ENCODE measurements at places on chromosomes 4 and X. TPM values are rescaled to one million over a fixed set of nuclear protein-coding genes. Genes with fewer than 3 reads are reported as not detected.
A peak's percentile ranks its signal among the peaks of the same experiment; 100 is the strongest.

DNA sequence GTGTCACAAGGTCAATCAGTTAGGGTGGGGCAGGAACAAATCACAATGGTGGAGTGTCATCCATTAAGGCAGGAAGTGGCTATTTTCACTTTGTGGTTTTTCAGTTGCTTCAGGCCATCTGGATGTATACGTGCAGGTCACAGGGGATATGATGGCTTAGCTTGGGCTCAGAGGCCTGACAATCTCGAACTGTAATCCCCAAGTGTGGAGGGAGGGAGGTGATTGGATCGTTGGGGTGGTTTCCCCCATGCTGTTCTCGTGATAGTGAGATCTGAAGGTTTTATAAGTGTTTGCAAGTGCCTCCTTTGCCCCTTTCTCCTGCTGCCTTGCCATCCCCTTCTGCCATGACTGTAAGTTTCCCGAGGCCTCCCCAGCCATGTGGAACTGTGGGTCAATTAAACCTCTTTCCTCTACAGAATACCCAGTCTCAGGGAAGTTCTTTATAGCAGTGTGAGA lies 36.7 kb upstream of the STS start:
- DNase-seq = no peak

- DNase-seq = no peak
Observed at GRCh38 chrX:554271-554670, 76.3 kb upstream of the SHOX start.

DNA sequence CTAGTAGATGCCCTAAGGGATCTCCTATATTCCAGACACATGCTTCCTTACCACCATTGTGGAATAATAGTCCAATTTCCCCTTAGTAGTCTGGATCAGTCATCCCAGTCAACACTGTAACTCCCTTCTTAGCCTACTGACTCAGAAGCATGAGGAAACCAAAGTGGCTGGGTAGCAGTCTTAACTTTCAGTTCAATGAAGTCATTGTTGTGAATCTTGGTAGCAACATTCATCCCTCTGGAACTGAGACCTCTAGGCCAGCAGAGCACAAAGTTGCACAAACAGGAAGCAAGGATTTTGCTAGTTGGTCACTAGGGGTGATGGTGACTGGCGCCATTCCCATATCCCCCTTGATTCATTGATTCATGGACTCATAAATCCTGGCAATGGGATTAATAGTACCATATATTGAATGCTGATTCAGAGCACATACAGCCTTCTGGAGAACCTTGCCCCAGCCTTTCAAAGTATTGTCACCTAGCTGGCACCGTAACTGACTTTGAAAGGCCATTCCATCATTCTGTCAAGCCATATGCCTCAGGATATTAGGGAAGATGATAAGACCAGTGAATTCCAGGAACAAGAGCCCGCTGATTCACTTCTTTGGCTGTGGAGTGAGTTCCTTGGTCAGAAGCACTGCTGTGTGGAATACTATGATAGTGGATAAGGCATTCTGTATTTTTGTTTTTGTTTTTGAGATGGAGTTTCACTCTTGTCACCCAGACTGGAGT lies 19.7 kb upstream of the GPAT3 start:
- DNase-seq = peak; percentile 80

DNA sequence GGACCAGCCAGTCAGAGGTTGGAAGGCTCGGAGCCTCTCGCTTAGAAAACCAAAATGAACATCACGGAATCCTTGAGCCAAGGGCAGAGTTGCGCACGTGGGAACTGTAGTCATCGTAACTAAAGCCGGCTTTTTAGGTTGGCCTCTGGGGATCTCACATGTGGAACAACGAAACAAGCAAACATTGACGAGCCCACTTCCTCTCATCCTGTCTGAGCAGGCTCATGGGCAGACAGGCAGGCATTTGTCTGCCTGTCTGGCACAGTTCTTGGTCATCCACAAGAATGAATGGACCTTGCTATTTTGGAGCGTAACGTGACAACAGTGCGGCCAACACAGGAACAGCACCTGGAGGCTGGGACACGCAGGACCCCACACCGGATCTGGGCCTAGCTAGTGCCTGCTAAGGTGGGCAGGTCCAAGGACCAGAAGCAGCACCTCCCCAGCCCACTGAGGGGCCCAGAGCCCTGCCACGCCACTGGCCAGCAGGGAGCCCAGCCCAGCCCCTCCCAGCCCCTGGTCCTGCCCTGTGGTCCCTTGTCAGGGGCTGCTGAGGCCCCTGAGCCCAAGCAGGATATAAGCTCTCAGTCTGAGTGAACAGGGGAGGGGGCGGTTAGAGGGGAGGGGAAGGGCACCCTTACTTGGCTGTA lies 9.2 kb upstream of the TREX2 start:
- no peak for DNase-seq

DNA sequence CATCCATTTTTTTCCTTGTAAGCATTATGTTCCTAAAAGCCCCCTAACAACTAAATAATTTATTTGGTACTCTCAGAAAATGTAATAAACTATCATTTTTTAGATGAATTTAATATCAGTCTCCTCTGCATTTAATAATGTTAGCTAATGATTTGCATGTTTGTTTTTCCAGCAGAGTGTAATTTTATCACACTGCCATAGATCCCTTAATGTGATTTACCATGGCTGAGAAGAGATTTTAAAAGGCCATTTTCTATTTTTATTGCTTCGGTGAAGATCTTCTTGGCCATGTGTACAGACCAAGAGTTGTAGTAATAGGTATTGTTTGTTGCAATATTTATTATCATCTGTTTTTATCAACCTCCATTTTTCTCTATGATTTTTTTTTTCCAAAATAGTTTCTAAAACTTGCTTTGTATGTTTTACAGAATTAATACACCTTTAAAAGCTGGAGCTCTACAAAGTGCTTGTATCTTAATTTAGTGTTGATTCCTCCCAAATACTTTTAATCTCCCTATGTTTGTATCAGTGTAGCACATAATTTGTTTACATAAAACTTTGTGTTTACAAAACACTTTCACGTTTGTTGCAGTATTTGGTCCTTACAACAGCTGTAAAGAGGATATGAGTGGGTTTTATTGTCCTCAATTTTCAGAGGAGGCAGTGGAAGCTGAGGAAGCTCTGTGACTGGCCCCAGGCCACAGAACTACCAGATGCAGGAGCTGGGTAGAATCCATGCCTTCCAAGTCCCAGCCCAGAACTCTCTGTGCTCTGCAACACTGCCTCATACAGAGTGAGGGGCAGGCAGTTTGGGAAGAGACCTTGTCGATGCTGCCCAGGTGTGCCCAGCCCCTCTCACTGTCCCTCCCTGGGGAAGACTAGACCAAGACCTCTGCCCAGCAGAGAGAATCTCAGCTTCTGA lies 58.1 kb downstream of the FAM114A1 start:
- DNase-seq = no peak

DNA sequence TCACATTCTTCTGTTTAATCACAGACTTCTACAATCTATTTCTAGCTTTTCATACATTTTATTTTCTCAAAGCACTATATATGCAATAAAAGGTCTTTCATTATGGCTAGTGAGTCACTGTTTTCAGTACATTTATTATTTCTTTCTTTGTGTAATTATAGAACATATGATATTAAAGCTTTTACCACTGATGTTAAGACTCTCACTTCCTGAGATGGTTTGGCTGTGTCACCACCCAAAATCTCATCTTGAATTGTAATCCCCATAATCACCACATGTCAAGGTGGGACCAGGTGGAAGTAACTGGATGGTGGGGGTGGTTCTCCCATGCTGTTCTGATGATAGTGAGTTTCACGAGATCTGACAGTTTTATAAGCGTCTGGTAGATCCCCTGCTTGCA lies 41.9 kb downstream of the UBA6 start:
- no peak for DNase-seq

DNA sequence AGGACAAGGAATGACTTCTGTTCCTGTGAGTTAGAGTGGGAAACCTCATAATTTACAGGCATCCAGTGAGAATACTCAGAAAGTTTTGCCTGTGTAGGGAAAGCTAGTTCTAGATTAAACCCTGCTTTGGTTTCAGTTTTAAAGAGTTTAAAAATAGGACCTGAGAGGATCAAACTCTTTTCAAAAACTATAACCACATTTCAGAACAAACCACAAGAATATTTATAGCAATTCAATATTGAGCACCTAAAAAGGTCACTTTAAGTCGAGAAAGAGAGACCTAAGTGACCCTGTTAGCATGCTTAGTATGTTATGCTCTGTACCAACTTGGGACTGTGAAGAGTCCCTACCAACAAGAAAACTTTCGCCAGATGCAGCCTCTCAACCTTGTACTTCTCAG lies 17.4 kb upstream of the PWWP3B start:
- no peak for DNase-seq

- no peak for DNase-seq
Observed at GRCh38 chr4:85774000-85774399, 299.1 kb downstream of the ARHGAP24 start.

DNA sequence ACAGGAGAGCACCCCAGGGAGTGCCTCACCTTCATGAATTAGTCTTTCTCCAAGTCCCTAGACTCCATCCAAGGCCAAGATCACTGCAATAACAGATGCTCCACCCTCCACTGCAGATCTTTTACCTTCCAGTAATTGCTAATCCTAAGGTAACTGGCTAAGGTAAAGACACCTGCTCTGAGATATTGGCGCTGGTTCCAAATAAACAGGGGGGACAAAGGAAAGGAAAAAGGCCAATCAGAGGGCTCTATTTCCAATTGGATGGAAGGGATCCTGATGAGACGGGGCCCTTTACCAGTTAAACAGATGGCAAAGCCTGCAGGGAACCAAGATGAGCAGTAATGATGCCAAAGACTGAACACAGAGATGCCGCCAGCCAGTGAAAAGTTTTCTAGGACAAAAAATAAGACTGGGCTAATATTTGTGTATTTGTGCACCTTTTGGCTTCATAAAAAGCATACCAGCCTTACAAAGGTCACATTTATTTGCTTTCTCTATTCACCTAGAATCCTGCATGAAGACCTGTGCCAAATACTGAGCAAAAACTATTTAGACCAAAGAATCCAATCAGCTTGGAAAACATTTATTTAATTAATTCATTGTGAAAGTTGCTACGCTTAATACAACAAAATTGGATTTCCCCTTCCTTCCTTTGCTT lies 148.5 kb downstream of the PPP3CA start:
- no peak for DNase-seq

GRCh38 chr4:3756343-3757059 lies 9.7 kb upstream of the ADRA2C start:
- DNase-seq = no peak

DNA sequence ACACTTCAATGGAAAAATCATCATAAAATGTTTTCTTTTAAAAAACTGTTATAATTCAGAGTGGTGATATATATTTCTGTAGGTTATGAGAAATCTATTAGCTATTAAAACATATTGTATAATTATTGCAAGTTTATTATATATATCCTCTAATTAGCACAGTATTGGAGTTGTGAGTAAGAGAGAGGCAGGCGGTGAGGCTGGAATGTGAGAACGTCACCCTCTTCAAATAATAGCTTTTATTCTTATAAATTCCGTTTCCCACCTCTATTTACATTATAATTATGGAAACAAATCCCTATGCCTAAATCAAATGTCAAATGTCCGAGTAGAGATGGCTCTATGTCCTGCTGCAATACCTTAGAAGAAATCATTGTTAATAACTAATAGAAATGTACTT lies 292.9 kb downstream of the ADGRL3 start:
- no peak for DNase-seq

- peak; percentile 28 for DNase-seq
Observed at GRCh38 chrX:85004255-85004654, 578 bp downstream of the APOOL start.

- no peak for DNase-seq
Observed at GRCh38 chrX:153398275-153398960, 2.7 kb downstream of the PNMA6E start.

DNA sequence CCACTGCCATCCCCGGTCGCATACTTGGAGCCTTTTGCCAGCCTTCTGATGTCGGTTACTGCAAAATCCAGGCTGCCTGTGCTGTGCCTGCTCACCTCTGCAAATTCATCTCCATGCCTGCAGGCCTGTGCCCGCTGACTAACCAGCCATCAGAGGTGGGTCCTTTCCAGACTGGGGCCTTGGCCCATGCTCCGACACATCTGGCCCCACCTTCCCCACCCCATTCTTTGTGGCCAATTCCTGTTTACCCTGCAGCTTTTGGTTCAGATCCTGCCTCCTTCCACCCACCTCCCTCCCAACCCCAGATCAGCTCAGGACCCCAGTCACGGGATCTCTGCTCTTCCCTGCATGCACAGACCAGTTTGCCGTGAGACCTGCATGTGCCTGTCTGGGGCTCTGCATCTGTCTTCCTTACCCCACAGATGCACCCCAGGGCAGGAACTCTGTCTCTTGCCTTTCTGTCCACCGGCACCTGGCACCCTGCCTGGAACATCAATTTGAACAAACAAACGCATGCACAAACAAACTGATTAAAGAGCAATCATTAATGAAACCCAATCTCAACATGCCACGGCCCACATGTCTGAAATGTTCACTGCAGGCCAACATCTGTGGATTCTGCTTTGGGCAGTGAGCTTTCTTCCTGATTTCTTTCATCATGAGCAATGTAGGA lies 112.8 kb upstream of the PSAPL1 start:
- DNase-seq = peak; percentile 13

GRCh38 chr4:140188975-140189374 lies 35.0 kb upstream of the MAML3 start:
- peak; percentile 64 for DNase-seq

DNA sequence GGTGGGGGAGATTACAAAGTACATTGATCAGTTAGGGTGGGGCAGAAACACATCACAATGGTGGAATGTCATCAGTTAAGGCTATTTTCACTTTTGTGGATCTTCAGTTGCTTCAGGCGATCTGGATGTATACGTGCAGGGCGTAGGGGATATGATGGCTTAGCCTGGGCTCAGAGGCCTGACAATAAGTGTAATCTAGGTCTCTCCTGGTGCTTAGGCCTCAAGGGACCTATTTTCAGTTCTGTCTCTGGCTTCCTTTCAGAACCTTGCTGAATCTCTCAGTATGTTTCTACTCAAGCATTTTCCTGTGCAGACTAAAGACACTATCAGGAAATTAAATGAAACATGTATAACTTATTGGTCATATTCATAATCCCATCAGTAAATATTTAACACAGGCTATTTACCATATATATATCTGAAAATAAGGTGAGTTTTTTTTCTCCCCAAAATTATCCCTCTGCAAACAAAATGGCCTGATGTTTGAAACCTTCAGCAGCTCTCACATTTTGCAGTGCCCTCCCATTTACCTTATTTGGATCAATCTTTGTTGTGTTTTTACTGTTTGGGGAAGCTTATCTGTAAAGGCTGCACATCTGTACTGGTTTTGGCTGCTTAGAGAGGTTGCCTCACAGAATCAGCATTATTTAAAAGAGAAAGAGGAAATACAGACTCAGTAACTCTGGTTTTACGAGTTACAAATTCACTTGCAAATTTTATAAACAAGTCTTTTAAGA lies 2.3 kb upstream of the ZCCHC4 start:
- no peak for DNase-seq

GRCh38 chr4:40837094-40837870 lies 87.5 kb downstream of the NSUN7 start:
- no peak for DNase-seq

- peak; percentile 33 for DNase-seq
Observed at GRCh38 chrX:150575419-150575814, 7.0 kb downstream of the MTM1 start.

Gene NSUN7
- total RNA-seq = not detected

Gene ZNF630
- total RNA-seq = 0.54 TPM

Gene UGT2A1
- total RNA-seq = not detected

Gene MAGEA1
- not detected for total RNA-seq

All from IMR-90 (cell line).